ENCODE measurements at places on chromosomes 2 and 18. TPM values are rescaled to one million over a fixed set of nuclear protein-coding genes. Genes with fewer than 3 reads are reported as not detected.

The ZNF397 gene
- total RNA-seq: 21.7 TPM

The TTR gene
- total RNA-seq: not detected

The EVX2 gene
- total RNA-seq: not detected

The SFT2D3 gene
- 6.0 TPM for total RNA-seq

The CAPN13 gene
- not detected for total RNA-seq

The CD207 gene
- not detected for total RNA-seq

The ANKRD30B gene
- total RNA-seq: not detected

The CCDC148 gene
- 1.5 TPM for total RNA-seq

The CCT4 gene
- total RNA-seq: 122 TPM

The POU3F3 gene
- total RNA-seq: not detected

The KYNU gene
- total RNA-seq: 8.8 TPM

The SETBP1 gene
- 23.8 TPM for total RNA-seq

The CXXC1 gene
- total RNA-seq: 27.2 TPM

The IL37 gene
- not detected for total RNA-seq

The ITM2C gene
- 76.5 TPM for total RNA-seq

The ALLC gene
- total RNA-seq: not detected

The ZNF396 gene
- 4.5 TPM for total RNA-seq

The SNTG2 gene
- total RNA-seq: not detected

The MYO5B gene
- total RNA-seq: 6.6 TPM

The VSNL1 gene
- total RNA-seq: 0.13 TPM

The IDH1 gene
- 222 TPM for total RNA-seq

The DNAJC5G gene
- total RNA-seq: not detected

The IL1R2 gene
- total RNA-seq: 1.3 TPM

The MORN2 gene
- 30.2 TPM for total RNA-seq

The TUBB8B gene
- total RNA-seq: not detected

The ICOS gene
- total RNA-seq: not detected

The ZNF385B gene
- total RNA-seq: 13.5 TPM

The STARD6 gene
- total RNA-seq: 1.2 TPM

The GALNT3 gene
- 1.2 TPM for total RNA-seq

The REEP1 gene
- total RNA-seq: 0.52 TPM

The SERPINB11 gene
- total RNA-seq: not detected

The SNED1 gene
- 52.8 TPM for total RNA-seq

The PAX8 gene
- 0.86 TPM for total RNA-seq

The SYT4 gene
- total RNA-seq: not detected

The ALPP gene
- not detected for total RNA-seq

The RRM2 gene
- 20.0 TPM for total RNA-seq
